ENCODE measurements at places on chromosomes 3 and 15.

DNA sequence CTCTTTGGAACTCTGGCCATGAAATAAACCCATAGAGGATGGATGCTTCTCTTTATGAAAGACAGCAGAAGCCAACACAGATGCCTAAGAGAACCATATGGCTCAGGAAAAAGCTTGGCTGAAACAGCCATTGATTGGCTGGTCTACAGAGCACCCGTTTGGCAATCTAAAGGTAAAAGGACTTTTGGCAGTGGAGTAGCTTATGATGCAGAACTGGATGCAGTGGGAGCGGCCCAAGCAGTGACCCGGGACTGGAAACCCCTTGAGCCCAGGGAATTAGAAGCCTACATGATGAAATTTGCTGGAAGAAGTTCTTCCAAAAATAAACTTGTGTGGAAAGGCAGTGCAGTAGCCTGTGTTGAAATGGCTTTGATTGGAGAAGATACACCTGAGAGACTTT lies 360.2 kb downstream of the NR2F2 start:
- DNase-seq = no peak

- DNase-seq = peak; percentile 64
Observed at GRCh38 chr15:90594301-90594738, 64.6 kb downstream of the CRTC3 start.

DNA sequence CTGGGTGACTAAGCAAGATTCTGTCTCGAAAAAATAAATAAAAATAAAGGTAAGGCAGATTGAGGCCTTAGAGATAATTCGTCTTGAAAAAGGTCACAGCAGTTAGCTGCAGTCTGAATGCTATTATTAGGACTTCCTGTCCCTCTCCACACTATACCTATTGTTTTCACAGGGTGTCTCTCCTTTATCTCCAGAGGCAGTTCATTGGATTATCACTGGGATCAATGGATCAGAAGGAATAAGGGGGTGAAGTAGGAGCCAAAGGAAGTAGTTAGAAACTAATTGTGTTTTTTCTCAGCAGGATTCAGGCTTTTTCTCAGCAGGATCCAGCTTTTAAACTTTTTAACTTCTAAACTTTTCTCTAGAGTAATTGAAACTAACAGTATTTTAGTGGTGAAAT lies 326.9 kb downstream of the IL5RA start:
- DNase-seq = no peak

DNA sequence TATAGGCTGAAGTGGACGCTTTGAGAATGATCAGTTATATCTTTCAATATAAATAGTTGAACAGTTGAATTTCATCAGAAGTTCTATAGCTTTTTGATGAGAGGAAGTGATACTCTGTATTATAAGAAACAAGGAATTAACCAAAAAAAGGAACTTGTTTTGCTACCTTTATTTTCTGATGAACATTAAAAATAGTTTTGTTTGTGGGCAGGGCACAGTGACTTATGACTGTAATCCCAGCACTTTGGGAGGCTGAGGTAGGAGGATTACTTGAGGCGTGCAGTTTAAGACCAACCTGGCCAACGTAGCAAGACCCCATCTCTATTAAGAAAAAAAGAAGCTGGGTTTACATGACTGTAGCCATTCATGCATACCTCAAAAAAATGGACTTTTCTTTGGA lies 16.7 kb downstream of the BLOC1S6 start:
- no peak for DNase-seq

DNA sequence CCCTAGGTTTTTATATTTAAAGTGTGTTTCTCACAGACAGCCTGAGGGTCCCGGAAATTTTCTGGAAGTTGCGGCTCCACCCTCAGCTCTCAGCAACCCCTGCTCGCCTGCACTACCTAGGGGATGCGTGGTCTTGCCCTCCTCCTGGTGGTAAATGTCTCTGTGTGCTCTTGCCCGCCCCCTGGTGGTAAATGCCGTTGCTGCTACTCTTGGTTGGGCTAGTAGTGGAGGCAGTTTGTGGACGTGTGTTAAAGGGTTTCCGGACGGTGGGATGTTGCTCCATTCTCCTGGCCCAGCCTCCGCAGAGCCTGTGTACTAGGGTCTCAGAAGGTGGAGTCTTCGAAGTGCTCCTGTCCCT lies 27.4 kb downstream of the STOML1 start:
- DNase-seq = peak; percentile 84

Measured in T47D (cell line).